ENCODE measurements at places on chromosomes 7 and 10.

DNA sequence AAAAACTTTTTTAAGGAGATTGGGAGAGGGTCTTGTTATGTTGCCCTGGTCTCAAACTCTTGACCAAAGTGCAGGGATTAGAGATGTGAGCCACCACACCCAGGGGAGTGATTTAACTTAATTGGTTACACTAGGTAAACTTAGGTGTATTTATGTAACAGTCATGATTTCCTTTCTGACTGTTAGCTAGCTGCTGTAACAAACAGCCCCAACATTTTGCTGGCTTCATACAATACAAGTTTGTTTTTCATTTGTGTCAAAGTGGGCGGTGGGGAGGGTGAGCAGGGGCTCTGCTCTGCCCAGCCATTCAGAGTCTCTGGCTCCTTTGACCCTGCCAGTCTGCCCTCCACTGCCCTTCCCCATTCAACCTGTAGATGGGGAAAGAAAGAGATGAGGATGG is 9.3 kb downstream of the DOCK1 start:
- DNase-seq: no peak

- no peak for DNase-seq
Observed at GRCh38 chr10:63539377-63539776, 18.2 kb downstream of the REEP3 start.

- DNase-seq: no peak
Observed at GRCh38 chr10:22927166-22927565, 687 bp upstream of the ARMC3 start.

GRCh38 chr7:117716707-117717299 is 156.4 kb downstream of the CTTNBP2 start:
- DNase-seq: no peak

DNA sequence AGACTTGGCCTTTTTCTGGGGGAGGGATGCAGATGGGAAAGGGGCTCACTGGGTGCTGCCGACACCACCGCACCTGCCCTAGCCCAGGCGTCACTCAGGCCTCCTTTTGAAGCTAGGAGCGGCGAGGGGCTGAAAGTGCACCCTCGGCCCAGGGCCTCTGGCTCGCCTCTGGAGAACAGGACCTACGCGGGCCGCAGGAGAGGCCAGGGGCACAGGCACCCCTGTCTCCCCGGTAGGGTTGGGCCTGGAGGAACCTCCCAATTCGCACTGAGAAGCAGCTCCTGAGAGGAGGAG is 46.5 kb upstream of the PRKAR1B start:
- DNase-seq: no peak

DNA sequence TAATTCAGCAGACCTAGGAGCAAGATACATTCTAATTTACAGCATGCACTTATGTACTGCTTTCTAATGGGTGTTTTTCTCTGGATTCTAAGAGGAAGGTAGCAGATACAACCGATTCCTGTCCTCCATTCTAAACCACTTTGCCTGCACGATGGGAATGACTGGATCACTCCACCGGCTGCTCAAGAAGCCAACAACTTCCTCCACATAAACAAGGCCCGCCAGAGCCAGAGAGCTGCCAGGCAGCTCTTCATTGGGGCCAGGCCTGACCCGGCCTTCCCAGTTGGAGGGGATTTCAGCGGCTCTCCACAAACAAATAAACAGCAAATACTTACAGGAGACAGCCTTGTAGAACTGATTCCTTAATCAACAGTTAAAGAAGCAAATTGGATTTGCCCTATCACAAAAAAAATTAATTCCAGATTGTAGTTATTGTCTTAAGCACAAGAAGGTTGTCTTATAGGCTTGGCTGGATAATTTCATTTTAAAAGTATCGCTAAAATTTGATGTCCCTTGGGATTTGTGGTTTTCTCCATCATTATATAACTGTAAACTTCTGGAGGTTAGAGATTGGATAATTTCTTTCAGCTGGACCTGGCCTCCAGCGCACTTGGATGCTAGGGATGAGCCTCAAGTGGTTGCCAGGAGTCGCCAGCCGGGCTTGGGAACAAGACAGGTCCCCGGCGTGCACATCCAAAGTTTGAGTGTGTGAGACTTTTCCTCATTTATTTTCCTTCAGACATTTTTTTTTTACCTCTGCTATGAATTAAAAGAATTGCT is 20.9 kb downstream of the EBF3 start:
- no peak for DNase-seq

GRCh38 chr10:122140461-122140902 is 130.6 kb upstream of the BTBD16 start:
- DNase-seq: no peak

- no peak for DNase-seq
Observed at GRCh38 chr7:130273933-130274255, 7.2 kb downstream of the CPA2 start.

DNA sequence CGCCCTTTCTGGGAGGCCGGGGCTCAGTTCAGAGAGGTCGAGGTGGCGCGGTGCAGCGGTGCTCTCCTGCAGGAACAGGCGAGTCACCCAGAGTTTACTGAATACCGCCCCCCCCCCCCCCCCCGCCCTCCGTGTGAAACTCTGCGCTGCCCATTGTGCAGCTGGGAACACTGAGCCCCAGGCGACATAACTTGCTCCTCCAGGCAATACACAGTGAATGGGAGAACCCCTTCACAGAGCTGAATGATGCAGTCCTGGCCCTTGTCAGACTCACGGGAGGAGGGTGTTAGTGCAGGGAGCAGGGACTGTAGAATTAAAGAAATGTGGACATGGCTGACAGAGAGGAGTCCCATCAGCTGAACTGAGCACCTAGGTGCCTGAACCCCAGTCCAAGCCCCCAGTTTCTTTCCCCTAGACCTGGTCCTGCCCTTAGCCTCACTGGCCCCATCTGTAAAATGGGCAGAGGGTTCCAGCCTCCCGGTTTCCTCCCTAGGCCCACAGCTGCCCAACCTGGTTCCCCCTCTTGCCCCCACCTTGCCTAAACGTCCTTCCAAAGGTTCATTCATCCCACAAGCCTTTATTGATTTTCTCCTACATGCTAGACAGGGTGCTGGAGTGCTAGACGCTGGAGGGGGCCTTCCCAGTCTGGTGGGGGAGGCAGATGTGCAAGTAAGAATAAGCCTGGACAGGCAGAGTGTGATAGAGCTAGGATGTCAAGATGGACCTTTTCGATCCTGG is 869 bp upstream of the LOXL4 start:
- DNase-seq: no peak

GRCh38 chr7:150373049-150373801 is 4.6 kb downstream of the REPIN1 start:
- no peak for DNase-seq

DNA sequence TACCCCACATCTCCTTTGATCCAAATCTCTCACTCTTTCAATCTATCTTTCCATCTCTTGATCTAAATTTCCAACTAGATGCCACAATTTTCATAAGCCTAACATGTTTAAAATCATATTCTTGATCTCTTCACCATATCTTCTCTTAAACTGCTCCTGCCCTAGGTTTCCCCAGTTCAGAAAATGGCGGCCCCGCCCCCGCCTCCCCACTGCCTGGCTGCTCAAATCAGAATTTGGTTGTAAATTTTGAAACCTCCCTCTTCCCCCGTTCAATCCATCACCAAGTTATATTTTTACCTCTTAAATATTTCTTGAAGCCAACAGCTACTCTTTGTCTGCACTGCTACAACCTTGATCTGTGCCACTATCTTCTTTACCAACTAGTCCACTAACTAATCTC is 27.3 kb upstream of the PRTFDC1 start:
- DNase-seq: no peak

DNA sequence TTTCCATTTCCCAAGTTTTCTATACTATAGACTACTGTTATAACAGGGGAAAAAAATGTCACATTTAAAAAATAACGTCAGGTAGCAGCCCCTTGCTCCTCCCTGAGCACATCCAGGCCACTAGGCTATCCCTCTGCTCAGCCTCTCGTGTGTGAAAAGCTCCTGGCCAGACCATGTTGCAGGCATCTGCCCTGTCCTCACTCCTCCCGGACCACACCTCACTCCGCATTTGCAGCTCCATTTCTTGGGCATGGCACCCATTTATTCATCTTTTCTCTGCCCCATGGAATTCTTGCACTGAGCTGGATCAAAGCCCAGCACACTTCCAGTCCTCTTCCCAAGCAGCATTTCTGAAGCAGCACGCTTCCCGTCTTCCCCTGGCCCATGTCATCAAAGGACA is 1.4 kb upstream of the GDF2 start:
- DNase-seq: no peak

DNA sequence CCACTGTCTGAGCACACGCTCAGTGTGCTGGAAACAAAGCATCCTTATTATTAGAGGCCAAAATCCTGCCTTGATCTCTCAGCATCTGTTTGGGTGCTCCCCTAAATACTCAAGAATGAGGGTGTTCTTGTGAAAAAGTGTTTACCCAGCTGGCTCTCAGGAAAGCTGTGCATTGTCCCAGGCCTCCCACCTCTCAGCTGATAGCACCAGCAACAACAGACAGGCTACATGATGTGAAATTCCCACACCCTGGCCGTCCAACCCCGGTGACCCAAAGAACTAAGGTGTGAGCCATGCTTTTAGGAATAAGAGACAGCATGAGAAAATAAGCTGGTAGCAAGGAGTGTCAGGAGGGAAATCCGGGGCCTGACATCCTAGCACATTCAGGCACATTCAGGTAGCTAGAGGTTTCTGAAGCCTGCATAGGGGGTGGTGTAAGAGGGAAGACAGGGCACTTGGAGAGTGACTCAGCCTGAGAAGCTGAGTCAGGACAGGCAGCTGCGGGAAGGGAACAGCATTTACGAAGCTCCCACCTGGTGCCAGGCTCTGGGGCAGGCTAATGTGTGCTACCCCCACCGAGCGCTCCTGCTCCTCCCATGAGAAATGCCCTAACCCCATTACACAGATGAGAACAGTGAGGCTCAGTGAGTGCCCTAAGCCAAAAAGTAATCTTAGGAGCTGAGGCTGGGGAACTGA is 205.6 kb downstream of the GRID1 start:
- no peak for DNase-seq

DNA sequence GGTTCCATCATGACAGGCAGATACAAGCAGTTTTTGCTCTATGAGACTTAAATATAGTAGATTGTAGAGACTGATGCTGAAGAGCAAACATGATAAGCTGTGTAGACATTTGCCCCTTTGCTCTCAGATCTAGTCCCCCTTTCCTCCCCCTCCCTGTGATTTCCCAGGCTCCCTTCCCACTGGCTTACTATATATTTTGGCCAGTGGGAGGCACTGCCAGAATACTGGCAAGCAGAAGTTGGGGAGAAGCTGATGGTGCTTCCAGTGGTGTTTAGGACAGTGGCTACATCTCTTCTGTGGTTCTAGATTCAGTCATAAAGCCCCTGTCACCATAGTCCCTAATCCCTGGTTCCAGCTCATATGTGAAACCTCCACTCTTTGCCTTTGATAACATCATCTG is 156.1 kb upstream of the STEAP4 start:
- no peak for DNase-seq

DNA sequence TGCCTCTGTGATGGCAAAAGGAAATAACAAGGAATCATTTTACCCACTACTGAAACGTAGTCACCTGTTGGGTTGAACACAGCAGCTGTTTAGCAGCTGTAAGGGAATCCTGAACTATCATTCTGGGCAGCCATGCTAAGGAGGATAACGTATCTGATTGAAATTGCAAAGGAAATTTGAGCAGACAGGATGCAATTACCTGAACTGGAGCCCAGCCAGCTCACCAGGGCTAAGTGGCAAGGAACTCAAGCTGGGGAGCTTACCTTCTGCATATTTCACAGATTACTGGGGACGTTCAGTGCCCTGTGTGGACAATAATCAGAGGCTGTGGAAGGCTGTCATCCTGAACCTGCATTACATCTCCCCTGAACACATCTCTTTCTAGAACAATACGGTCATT is 650.5 kb downstream of the SORCS3 start:
- no peak for DNase-seq

DNA sequence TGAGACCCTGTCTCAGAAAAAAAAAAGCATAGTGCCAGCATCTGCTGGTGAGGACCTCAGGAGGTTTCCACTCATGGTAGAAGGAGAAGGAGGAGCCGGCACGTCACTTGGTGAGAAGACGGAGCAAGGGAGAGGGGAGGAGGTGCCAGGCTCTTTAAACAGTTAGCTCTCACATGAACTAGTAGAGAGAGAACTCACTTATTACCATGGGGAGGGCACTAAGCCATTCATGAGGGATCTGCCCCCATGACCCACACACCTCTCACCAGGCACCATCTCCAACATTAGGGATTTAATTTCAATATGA is 62.9 kb upstream of the VKORC1L1 start:
- no peak for DNase-seq

- no peak for DNase-seq
Observed at GRCh38 chr10:112525200-112525599, 78.2 kb downstream of the VTI1A start.

- no peak for DNase-seq
Observed at GRCh38 chr10:128929131-128929530, 537.9 kb upstream of the MGMT start.

- no peak for DNase-seq
Observed at GRCh38 chr7:213324-213993, 21.1 kb downstream of the FAM20C start.

DNA sequence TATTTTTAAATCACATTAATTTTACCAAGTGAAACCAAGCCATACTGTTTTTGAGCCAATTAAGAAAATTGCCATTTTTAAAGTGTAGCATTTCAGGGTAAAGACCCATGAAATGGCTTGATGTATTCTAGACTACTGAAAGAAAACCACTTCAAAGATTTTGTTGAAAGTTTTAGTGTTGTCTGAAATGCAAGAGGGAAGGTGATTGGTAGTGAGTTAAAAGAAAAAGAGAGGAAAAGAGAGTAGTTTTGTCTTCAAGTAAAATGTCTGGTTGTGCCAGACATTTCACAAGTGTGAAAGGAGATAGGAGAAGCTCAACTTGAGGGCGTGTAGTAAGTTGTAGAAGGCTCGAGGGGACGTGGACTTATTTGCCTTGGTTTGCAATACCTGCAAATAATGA is 41.6 kb downstream of the CALML5 start:
- DNase-seq: no peak

GRCh38 chr7:28903730-28904577 is 54.2 kb downstream of the TRIL start:
- no peak for DNase-seq

GRCh38 chr7:105122619-105123018 is 108.6 kb downstream of the KMT2E start:
- DNase-seq: no peak

GRCh38 chr7:22700559-22701002 is 26.4 kb upstream of the IL6 start:
- DNase-seq: no peak

DNA sequence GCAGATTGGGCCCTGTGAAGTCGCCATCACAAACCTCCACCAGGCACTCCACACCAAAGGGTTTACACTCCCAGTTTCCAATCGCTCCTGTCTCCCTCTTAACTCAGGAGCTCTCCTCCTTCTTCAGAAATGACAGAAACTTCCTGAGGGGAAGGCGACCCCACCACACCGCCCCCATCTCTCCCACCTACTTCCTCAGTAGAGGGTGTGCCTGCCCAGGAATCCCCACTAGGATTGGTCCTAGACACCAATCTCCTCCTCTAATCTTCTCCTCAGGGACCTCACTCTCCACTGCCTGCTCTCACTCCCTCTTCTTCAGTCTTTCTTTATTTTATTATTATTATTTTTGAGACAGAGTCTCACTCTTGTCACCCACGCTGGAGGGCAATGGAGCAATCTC is 5.9 kb upstream of the INSIG1 start:
- DNase-seq: no peak
